ENCODE measurements at places on chromosomes 2 and 18.

DNA sequence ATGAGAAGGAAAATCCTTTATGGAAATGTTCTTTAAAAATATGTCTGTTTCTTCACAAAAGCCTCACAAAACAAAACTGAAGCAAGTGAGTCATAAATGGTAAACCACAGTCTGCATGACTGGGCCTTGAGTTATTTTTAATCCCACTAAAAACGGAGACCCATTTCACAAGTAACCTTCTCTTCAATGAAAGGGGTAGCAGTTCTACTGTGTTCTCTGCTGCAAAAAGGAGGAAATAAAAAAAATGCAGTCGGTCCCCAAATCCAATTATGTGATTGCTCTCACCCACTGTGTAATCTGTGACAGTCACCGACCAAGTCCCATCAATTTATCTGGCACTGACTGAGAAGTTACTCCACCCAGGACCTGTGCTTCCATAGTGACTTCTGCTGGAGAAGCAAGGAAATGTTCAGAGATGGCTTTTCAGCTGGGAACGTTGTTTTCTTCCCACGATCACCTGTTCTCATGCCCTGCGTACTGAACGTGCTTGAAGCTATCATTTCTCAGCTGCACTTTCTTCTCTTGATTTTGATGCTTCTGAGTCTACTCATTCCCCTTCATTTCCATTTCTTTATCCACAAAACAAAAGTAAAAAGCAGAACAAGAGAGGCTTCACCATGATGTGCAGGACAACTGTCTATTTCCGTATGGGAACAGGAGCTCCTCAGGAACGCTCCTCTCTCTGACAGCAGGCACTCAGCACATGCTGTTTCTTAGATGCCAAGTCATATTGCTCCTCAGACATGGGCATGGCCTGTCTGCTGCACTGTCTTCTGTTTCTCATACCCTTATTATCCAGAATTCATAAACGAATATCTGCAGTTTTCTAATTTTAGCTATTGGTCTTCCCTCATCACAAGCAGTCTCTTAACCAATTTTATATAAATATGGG, 80.0 kb upstream of the TMEM200C start:
- no peak for DNase-seq

DNA sequence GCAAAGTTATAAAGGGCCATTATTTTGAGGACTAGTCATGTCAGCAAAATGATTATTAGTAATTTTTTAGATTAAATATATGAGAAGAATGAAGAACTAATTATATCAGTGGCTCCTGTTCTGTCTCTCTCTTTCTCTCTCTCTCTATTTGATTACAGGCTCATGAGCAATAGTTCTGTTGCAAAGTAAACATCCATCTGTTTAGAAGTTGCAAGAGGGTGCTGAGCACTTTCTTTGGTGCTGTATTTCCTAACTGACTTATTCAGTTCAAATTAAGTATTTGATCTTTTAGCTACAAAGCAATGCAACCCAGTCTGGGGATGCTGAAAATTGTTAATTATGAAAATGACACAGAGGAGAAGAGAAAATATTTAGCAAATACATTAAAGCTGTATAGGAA, 408.1 kb upstream of the UBE2E3 start:
- DNase-seq: no peak

- no peak for DNase-seq
Measured at GRCh38 chr2:229858351-229858750, 63.5 kb downstream of the TRIP12 start.

DNA sequence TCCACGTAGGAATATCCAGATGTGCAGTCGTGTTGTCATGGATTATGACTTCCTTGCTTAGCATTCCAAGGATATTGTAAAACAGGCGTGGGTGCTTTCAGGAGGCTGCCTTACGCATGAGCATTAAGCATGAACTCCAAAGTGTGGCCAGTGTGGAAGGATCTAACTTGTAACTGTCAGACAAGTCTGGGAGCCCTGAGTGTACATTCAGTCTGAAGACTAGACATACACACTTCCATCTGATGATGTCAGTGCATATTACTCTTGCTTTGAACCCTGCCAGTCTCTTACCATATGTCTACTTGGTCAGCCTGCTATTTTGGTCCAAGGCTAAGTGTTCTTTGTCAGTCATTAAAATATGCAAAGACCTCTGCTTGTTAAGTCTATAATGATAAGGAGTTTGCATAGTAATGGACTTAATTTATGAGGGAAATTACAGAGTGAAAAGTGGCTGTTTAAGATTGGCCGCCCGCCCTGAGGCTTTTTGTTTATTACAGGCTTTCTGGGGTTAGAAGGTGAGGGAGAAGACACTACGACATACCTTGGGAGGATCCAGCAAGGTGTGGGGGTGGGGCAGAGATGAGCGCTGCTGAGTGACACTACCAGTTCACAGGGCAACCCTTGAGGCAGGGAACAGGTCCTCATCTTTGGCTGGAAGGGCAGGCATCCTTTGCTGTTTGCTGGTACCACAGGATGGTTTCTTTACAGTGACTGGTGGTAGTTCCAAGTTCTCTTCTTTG, 48.3 kb downstream of the CABLES1 start:
- DNase-seq: no peak

- DNase-seq: peak; percentile 38
Measured at GRCh38 chr2:113201496-113202304, 27.9 kb downstream of the PSD4 start.

GRCh38 chr2:191299866-191300265, 54.7 kb downstream of the MYO1B start:
- no peak for DNase-seq

DNA sequence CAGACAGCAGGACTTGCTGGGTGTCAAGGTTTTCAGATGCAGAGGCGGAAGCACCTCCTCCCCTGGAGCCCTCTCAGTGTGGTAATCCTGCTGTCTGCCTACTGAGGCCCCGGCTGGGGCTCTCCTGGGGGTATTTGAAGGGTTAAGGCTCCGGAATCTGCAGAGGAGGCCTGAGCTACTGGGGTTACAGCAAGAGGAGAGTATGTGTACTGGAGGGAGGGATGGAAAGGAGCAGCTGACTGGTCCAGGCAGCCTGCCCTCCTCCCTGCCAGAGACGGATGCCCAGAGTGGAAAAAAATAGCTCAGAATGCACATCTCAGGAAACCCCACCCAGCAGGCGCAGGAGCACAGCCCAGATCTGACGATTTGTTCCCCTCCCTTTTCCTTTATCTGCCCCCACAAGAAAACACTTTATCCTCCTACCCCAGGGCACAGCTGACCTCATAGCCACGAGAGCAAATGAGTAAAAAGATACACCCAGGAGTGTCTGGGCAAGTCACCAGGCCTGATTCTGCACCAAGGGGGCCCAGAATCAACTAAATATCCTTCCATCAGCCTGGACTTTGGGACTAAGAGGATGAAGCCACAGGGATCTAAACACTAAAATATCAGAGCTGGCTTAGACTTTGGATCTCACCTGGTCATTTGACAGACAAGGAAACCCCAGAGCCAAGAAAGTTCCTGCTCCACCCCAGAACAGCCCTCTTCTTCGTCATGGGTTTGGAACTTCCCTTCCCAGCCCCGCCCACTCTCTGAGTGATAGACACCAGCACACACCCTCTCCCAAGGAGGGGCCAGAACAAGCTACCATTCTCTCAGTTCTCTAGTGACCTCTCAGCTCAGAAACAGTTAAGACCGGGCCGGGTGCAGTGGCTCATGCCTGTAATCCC, 5.5 kb downstream of the TMBIM1 start:
- DNase-seq: peak; percentile 86

- no peak for DNase-seq
Measured at GRCh38 chr18:50825621-50826020, 5.8 kb upstream of the MRO start.

DNA sequence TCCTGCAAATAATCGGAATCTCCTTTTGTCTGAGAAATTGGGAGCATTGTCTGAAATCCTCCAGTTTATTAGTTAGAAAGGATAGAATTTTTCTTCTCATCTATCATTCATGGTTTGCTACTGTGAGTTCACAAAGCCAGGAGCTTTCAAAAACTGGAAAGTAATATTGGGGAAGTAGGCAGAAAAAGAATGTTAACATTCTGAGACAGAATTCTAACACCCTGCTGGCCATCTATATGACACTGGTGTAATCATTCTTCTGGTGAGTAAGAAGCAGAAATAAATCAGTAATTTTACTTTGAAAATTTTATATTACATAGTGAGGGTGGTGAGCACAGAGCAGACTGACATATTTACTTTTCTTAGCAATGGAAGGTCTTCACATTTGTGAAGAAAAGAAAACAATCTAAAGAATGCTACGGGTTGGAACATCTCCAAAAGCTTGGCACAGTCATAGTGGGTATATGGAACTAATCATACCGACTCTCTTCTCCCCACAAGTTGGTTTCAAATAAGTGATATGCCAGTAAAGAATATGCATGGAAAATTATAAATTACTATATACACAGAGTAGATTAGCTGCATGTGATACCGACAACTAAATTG, 344.9 kb downstream of the LPIN1 start:
- DNase-seq: no peak
